Effector memory CD8-positive, alpha-beta T cell (primary cell): ENCODE measurements at places on chromosomes 3 and 15.

DNA sequence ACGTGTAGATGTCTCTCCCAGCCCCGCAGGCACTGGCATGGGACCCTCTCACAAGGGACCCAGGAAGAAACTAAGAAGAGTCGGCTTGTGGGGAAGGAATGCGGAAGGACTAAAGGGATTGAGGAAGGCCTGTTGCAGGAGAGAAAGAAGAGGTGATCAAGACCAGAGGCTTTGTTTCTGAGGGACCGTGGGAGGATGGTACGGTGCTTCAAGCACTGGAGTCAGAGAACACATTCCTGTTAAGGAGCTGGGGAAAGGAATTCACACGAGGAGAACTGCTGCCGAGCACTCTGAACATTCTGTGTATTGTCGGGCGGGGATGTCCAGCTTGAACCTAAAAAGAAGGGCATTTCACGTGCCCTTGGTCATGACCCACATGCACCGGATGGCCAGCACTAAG lies 91.4 kb downstream of the TAMM41 start:
- no peak for DNase-seq

DNA sequence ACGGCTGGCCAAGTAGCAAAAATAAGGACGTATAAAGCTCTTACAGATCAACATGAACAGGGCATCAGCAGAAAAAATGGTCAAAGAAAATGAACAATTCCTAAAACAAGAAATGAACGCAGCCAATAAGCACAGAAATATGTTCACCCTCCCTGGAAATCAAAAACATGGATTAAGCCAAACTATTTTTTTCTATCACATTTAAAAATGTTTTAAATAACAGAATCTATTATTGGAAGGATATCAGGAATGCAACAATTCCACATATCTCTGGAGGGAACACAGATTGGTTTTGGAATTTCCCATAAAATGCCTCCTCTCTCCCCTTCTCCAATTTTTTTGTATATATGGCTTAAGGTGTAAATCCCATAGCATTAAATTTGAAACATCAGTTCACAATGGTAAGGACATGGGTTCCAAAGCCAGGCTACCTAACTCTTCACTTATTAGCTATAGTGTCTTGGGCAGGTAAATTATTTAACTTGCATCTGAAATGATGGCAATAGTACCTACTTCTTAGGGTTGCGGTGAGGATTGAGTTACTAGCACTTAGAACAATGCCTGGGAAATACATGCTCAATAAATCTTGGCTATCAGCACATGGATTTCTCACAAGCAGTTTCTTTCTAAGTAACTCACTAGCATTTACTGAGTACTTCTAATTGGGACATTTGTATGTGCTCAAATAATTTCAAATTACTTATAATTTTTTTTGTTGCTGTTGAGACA lies 10.1 kb downstream of the UACA start:
- no peak for DNase-seq

DNA sequence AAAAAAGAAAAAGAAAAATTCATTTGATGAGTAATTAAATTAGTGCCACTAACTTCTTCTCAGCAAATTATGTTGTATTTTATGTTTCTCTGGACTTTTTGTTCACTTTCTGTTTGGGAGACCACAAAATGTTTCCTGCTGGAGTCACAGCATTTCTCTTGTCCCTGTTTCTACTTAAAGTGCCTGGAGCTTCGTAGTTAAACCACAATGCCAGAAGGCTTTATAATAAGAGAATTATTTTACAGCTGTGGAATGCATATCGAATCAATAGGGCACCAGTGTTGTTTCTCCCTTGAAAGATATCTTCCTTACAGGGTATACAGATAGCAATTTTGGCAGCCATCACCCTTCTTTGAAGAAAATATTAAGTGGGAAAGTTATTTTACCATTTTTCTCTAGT lies 3.2 kb downstream of the DTWD1 start:
- DNase-seq, result no peak

GRCh38 chr15:70217226-70218160 lies 119.8 kb upstream of the TLE3 start:
- DNase-seq, result no peak

GRCh38 chr3:178847190-178847589 lies 224.4 kb downstream of the ZMAT3 start:
- no peak for DNase-seq

GRCh38 chr15:22831473-22831872 lies 7.0 kb upstream of the NIPA2 start:
- DNase-seq, result no peak

DNA sequence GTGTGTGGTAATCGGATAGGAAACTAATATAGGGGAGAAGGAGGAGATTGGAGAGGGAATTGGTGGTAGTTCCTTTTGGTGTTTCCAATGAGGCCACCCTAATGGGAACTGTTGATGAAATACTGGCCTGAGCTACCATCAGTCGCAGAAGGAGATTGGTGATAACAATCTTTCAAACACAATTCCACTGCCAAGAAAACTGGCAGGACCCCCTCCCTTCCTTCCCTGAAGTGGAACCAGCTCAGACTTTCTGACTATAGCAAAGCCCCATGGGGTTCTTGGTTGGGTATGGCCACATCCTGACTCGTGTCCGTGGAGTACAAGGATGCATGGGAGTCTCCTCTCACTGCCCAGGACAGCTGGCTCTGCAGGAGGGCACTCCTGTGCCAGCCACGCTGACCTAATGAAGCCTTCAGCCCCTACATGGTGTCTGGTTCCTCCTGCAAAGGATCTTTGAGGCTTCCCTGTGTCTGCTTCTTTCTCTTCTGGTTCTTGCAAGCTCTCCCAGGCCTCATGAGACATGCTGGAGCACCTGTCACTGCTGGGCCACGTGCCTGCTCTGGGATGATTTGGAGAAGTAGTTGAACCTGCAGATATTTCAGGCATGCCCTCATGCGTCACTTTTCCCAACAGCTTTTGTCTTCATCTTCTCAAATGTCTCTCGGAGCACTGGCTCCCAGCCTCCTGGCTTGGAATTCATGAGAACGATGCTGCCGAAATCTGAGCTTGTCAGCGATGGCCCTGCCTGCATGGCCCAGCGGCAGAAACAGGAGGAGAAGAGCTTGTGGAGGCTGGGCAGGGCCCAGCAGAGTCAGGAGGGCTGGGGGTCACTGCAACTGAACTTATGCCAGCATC lies 90.0 kb upstream of the ADPGK start:
- no peak for DNase-seq

GRCh38 chr3:157132936-157133335 lies 27.0 kb downstream of the CCNL1 start:
- DNase-seq, result no peak

GRCh38 chr3:85851071-85851470 lies 892.3 kb downstream of the CADM2 start:
- no peak for DNase-seq

DNA sequence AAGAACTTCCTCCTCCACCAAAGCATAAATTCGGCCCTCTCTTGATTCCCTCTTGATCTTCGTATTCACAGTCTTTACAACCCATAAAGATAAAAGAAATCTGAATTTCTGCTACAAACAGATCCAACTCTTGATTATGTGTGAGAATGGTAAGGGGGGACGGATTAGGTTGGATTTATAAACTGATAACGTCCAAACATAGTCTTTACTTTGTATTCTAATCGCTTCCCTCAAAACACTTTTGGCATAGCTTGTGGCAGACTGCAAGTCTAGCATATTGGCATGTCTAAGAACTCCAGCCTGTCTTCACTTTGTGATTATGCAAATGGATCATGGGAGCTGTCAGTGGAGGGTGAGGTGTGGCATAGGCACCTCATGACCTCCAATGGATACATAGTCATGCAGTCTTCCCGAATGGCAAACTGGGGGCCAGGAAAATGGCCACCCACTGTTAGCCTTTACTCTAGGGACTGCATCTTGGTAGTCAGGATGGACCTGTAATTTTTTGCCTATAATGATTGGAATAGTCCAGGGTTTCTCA lies 24.3 kb upstream of the GPR171 start:
- DNase-seq, result no peak

DNA sequence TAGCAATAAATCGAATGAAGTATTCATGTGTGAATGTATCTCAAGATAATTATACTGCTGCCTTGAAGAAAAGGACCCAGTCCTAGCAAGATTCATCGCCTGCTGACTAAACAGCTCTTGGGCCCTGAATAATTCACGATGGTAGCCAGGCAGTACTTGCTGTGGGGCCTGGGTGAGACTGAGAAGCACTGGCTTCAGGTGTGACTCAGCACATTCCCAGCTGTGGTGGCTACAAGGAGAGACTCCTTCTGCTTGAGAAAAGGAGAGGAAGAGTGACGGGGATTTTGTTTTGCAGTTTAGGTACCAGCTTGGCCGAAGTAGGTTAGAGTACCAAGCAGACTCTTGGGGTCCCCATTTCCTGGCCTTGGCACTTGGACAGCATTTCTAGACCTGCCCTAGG lies 47.6 kb upstream of the CD200R1L start:
- DNase-seq, result no peak

- DNase-seq, result no peak
These were observed 1.5 kb upstream of the PPP1R2 start for GRCh38 chr3:195544634-195545033.

DNA sequence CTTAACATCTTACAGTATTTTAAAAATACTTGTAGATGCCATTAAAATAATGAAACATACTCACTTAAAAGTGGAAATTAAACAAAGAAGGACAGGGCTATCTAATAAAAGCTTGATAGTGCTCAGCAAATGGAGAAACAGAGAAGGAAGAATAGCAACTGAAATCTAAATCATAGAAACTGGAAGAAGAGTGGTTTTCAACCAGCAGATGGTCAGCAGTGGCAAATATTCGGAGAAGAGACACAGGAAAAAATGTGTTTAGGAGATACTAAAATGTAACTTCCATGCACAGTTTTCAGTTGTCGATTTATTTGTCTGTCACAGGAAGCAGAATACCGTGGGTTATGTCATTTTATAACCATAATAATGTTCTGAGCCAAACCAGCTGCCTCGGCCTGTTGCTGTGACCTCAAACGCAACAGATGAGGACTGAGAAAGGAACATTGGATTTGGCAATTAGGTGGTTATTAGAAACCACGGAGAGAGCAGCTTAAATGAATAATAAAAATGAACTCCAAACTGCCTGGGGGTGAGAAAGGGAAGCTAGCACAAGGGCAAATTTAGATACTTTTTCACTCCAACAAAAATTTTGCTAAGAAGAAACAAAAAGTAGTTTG lies 246.6 kb upstream of the KCNMB2 start:
- DNase-seq, result no peak

DNA sequence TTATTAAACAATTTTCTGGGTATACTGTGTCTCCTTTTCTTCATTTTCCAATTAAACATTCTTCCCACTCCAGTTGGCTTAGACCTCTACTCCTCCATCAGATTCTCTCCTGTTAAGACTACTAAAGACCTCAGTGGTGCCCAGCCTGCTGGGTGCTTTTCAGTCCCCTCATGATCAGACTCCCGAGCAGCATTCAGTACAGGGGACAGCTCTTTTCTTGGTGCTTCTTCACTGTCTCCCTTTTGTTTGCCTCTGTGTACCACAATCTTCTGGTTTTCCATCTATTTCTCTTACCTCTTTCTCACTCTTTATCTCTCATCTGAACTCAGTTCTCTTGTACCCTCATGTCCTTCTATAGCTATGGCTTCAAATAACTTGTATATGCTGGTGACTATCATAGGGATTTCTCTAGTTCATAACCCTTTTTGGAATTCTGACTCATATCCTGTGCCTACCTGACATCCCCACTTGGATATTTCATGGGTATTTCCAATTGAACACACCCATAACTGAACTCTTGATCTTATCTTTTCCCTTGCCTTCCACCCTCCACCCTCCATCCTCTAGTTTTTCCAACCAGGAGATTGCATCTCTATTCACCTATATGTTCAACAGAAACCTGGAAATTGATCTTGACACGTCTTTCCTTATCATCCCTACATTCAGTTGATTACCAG lies 55.6 kb upstream of the ABHD10 start:
- DNase-seq, result no peak

- DNase-seq, result no peak
These were observed 42.1 kb downstream of the ZNF654 start for GRCh38 chr3:88101142-88101541.

DNA sequence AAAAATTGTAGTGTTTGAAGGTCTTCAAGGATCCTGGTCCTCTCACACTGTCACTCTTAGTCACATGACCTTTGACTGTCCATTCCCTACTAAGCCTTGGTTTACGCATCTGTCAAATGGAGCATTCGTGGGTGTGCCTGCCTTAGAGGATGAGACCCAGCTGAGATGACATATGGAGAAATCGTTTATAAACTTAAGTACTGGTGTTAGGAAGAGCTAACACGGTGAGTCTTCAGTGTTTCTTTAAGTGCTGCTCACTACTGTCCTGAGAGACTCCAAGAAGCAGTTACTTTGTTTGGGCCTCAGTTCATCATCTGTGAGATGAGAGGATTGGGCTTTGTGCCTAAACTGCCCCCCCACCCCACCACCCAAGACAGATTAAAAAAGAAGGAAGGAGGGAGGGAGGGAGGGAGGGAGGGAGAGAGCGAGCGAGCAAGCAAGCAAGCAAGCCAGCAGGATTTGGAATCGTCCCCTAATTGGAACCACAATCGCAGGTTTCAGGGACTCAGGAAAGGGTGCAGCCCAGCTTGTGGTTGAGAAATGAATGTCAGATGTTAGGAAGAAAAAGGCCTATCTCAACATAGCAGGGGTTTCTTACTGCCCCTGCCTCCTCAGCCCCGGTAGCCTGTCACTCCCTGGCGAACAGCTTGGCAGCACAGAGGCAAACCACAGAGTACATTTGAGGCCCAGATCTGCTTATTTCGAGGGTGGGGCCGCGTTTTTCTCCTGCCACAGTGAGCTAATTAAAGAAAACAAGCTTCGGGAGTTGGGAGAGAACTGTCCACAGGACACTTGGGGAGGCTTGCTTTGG lies 32.7 kb downstream of the SMAD3 start:
- no peak for DNase-seq

DNA sequence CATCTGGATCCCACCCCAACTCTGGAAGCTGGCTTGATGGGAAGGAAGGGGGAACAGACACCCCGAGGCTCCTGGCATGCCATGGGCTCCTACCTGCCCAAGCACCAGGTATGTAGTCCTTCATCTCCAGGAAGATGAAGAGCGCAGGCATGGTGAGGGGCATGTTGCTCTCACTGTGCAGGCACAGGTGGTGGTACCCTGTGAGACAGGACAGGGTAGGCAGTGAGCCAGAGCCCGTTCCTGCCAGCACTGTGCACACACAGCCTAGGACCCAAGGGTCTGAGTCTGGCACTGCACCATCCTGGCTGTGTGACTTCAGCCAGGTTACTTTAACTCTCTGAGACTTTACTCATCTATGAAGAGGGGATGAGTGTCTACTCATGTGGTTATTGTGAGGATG lies 9.4 kb upstream of the ANKRD63 start:
- DNase-seq, result no peak
